ENCODE measurements at places on chromosomes 5 and 9.

DNA sequence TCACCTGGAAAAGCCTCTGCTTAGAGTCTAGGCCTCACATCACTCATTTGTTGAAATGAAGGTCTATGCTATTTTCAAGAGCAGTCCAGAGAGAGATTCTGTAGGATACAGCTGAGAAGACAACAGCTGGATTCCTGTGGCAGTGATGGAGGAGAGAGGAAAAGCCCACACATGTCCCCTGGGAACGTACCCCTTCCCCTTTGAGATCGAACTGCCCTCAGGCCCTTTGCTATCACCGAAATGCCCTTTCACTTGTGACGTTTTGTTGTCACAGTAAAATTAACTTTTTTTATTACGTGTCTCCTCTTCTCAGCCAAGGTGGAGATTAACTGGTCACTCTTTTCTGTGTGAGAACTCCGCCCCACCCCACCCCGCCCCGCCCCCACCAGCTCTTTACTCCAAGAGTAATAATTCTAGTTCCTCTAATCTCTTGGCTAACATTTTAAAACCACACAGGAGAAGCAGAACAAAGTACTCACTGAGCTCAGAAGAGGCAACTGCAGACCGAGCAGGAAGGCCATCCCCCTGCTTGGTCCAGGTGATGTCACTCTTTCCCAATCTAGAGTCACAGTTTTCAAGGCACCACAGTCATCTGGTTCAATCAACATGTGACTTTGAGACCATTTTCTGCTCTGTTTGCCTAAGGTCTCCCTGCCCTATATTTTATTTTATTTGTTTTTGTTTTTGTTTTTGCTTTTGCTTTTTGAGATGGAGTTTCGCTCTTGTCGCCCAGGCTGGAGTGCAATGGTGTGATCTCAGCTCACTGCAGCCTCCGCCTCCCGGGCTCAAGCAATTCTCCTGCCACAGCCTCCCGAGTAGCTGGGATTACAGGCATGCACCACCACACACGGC is 105.6 kb downstream of the SUSD1 start:
- DNase-seq = no peak

DNA sequence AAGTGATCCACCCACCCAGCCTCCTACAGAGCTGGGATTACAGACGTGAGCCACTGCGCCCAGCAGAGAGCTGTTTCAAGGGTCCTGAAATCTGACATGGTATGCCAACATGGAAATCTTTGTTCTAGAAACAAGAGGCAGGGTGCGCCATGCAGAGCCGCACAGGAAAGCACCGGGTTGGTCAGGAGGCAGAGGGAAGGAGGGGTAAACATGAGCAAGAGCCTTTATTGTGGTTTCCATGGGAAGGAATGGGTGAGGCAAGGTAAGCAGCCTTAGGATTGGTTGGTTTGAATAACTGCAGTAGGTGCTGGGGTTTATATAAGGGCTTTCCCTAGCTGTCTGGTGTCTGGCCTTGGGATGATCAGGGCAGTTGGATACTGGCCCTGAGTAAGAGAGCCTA is 5.5 kb upstream of the EXOSC2 start:
- no peak for DNase-seq

DNA sequence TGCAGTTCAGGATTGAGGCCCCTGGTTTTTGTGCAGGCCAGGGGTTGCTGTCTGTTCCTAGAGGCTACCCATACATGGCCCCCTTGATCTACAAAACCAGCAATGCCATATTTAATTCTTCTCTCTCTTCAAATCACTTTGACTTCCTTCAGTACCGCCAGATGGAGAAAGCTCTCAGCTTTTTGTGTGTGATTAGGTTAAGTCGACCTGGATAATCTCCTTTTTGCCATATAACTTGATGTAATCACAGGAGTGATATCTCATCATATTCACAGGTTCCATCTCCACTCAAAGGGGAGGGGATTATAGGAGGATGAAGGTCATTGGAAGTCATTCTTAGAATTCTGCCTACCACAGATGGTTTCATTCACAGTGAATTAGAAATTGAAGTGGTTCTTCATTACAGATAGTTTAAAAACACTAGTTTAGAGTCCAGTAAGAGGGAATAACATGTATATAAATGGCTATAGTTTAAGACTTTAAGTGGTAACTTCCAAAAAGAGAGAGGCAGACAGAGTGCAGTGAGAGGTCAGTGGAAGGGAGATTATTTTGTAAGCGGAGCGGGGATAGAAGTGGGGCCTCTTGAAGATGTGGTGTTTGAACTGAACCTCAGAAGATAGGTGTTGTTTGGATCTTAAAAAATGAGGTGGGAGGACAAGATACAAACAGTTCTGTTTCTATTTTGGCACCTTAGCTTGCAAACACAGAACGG is 85.9 kb downstream of the GALNT10 start:
- no peak for DNase-seq

GRCh38 chr5:36402512-36402906 is 100.8 kb upstream of the RANBP3L start:
- no peak for DNase-seq

- DNase-seq = no peak
Measured at GRCh38 chr9:69035438-69036308, at the start of gene FXN. Gene FXN (plus strand): TSS chr9:69035752. CDS start chr9:69035783, 31 bp downstream.

DNA sequence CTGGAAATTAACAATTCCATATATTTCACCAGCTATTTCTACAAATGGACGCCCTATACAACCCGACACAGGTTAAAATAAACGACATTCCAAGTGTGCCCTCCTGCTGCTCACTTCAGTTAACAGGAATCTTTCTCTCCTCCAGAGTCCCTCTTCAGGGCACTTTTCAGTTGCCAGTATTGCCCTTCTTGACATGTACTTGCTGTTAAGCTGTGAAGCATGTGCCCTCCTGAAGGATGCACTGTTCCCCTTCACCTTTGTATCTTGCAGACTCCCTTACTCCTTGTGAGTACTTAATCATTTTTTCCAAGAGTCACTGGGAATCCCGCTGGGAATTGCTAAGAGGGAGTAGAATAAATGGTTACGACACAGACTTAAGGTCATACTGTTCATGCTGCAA is 364.1 kb downstream of the CTNND2 start:
- DNase-seq = no peak
